ENCODE measurements at places on chromosomes 12 and 14. TPM values are rescaled to one million over a fixed set of nuclear protein-coding genes. Genes with fewer than 3 reads are reported as not detected.

FGF23 gene
- not detected for total RNA-seq

SLC5A8 gene
- total RNA-seq, result not detected

GPRC5D gene
- not detected for total RNA-seq

PDZRN4 gene
- 98.1 TPM for total RNA-seq

DNA sequence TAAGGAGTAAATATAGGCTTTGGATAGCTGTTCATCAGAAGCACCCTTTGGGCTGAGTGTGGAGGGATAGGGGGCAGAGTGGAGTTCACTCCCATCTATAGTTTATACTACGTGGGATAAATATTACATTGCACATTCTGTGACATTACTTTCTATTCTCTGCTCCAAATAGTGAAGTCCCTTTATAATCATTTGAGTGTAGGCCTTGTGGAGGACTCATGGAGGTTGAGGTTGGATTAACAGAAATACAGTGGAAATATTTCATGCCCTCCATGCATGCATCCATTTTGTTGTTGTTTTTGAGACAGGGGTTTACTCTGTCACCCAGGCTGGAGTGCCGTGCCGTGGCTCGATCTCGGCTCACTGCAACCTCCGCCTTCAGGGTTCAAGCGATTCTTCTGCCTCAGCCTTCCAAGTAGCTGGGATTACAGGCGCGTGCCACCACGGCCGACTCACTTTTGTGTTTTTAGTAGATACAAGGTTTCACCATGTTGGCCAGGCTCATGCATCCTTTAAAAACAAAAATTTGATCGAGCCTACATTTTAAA lies 1.4 kb downstream of the CHPT1 start:
- H3K27me3 ChIP-seq, result no peaks in the 10 kb centered on the region
- peak overlapping the region; percentile 96 for H3K27ac ChIP-seq
- no peaks in the 10 kb centered on the region for H3K36me3 ChIP-seq
- DNase-seq, result no peak
- peaks cover 34% of the 10 kb centered on the region for H3K4me1 ChIP-seq
- peak overlapping the region; percentile 94 for H3K4me3 ChIP-seq

DNA sequence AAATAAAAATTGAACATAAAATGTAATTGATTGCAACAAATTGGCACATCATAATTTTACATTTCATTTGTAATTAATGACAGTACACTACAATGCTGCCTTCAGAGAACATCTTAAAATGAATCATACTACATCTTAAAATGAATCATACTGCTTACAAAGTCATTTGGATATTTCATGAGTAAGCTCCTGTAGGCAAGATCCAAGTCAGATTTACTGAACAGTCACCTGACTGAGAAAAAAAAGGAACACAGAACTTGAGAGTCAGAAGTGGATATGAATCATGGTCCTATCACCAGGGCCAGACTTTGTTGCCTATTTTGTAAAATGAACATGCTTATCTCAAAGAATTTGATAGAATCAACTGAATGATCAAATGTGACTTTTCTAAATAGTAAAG lies 32.7 kb upstream of the FBLN5 start:
- peaks cover 23% of the 10 kb centered on the region for H3K4me1 ChIP-seq
- no peaks in the 10 kb centered on the region for H3K27me3 ChIP-seq

GRCh38 chr12:85642288-85642687 lies 193.9 kb downstream of the RASSF9 start:
- DNase-seq, result no peak
- H3K4me1 ChIP-seq, result no peaks in the 10 kb centered on the region
- no peaks in the 10 kb centered on the region for H3K27me3 ChIP-seq
- no peak overlapping the region for H3K27ac ChIP-seq

DNA sequence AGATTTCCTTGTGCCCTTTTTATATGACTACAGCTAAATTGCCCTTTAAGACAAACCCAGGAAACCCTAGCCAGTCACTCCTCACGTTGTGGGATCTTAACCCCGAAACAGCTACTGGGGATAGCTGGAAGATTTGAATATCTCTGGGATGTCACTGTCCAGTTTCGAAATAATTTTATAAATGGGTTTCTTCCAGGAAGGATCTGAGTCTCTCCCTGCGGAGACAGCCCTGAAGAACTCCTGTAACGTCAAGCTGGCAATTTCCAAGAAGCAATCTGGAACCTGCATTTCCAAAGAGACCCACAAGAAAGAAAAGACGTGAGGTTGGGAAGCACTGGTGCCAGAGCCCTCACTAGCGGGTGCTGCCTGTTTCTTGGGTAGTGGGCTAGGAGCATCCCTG lies 20.9 kb downstream of the PROX2 start:
- H3K4me3 ChIP-seq, result no peak overlapping the region
- H3K27ac ChIP-seq, result no peak overlapping the region
- H3K27me3 ChIP-seq, result no peaks in the 10 kb centered on the region
- H3K36me3 ChIP-seq, result no peaks in the 10 kb centered on the region

GRCh38 chr12:42538203-42538602 lies 51.3 kb downstream of the PRICKLE1 start:
- H3K27ac ChIP-seq, result no peak overlapping the region
- H3K4me3 ChIP-seq, result no peak overlapping the region
- no peak for DNase-seq
- no peaks in the 10 kb centered on the region for H3K4me1 ChIP-seq

DNA sequence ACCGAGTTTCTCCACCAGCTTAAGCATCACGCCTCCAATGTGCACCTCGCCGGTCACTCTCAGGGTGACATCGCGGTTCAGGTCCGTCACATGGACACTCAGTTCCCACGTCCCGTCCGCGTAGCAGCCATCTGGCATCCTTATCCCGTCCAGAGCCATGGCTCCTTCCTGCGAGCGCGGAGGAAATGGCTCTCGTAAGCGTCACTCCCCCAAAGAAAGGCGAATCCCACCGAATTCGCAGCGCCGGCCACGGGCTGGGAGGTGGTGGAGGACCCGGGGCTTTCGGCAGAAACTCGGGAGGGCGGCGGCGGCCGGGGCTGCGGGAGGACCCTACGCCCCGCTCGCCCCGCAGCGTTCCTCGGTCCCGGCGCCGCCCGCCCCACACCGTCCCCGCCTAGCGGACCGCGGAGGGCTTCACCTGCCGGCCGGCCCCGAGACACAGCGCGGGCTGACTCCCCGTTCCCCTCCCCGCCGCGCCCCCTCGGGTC lies 396 bp downstream of the FERMT2 start:
- peak overlapping the region; percentile 98 for H3K4me3 ChIP-seq
- H3K27me3 ChIP-seq, result no peaks in the 10 kb centered on the region
- peak overlapping the region; percentile 100 for H3K27ac ChIP-seq
- H3K4me1 ChIP-seq, result no peaks in the 10 kb centered on the region

- no peaks in the 10 kb centered on the region for H3K4me1 ChIP-seq
- H3K4me3 ChIP-seq, result no peak overlapping the region
- H3K27ac ChIP-seq, result no peak overlapping the region
- no peaks in the 10 kb centered on the region for H3K36me3 ChIP-seq
Observed at GRCh38 chr12:39807043-39807442, 187.4 kb upstream of the ABCD2 start.

DNA sequence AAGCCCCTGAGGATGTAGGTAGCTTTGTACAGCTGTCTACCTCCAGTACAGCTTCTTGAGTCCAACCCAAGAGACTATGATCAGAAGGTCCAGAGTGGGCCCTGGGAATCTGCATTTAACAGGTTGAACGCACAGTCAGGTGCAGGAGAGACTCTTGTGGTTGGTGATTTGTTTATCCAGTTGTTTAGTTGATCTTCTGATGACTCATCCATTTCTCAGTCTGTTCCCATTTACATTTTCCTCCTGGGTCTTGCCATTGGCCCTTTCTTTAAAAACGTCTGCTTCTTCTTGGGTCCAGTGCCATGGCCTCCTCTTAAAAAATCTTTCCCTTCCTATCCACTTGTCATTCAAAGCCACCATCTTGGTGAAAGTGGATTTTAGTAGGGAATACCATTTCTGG lies 734.2 kb downstream of the MED13L start:
- H3K4me1 ChIP-seq, result no peaks in the 10 kb centered on the region
- H3K27me3 ChIP-seq, result no peaks in the 10 kb centered on the region
- no peak for DNase-seq
- no peak overlapping the region for H3K4me3 ChIP-seq
- no peak overlapping the region for H3K27ac ChIP-seq

Measured in sigmoid colon (tissue), 7 donors.